ENCODE measurements at places on chromosomes 16 and 17.
A peak's percentile ranks its signal among the peaks of the same experiment; 100 is the strongest.

DNA sequence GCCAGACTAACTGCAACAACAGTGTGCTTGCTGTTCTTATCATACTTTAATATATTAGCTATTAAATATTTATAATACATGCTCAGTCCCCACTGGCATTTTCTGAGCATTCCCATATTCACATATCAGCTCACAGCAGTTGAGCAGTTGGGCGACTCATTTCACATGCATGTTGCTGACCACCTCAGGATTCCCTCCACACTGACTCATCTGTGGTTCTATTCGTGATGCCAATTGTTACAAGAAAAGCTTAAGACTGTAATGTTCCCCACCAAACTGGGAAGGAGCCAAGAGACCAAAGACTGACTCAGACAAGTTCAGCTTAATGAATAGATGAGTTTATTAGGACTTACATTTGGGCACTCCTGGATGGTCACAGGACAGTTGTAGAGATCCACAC is 100.3 kb upstream of the KIF2B start:
- DNase-seq: no peak

GRCh38 chr16:65572156-65572555 is 450.3 kb upstream of the CDH11 start:
- DNase-seq: no peak

DNA sequence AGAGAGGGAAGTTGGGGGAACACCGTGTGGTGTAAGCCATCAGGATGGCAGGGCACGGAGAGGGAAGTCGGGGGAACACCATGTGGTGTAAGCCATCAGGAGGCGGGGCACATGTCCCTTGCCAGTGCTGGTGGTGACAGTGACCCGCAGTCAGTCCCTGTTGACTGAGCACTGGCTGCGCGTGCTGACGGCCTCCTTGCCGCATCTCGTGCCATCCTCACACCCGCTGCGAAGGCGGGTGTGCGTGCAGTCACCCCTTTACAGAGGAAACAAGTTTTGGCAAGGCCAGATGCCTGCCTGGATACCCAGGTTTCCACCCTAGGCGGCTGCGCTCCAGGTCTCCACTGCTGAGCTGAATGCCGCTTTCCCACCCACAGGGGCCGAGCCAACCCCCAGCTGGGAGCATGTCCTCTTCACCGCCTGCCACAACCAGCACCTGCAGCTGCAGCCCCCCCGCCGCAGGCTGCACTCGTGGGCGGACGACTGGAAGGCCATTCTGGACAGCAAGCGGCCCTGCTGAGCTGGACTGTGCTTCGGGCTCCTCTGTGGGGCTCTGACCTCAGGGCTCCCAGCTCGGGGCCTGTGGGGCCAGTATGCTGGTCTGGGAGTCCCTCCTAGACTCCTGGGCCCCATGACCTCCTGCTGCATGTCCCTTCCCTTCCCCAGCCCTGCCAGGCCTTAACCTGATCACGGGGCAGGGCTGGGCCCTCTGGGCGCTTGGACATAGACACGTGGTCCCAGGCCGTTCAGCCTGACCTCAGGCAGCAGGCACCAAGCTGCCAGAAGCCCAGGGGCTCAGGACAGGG is 43.5 kb downstream of the NT5M start:
- no peak for DNase-seq

DNA sequence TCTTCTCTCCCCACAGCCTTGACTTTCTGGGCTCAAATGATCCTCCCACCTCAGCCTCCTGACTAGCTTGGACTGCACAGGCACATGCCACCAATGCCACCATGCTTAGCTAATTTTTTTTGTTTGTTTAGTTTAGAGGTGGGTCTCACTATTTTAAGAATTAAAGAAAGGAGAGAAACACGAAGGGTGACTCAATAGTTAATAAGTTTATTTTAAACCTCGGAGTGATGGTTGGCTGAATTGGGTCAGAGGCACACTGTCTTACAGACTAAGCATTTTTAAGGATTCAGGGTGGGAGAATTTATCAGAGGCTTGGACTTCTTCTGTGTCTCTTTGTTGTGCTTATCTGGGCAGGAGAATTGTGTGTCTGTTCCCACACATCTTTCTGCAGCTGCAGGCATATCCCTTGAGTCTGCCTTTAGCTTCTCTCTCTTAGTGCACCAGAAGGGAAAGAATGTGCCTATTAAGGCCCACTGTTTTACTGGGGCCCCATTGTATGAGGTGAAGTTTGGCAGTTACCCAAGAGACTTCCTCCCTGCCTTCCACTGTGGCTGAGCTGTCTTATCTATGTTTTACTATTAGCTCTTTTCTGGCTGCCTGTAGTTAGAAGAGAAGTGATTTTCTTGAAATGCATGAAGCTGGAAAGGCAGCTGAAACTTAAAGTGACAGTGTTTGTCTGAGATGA is 2172.0 kb downstream of the TP53TG3F start:
- no peak for DNase-seq

DNA sequence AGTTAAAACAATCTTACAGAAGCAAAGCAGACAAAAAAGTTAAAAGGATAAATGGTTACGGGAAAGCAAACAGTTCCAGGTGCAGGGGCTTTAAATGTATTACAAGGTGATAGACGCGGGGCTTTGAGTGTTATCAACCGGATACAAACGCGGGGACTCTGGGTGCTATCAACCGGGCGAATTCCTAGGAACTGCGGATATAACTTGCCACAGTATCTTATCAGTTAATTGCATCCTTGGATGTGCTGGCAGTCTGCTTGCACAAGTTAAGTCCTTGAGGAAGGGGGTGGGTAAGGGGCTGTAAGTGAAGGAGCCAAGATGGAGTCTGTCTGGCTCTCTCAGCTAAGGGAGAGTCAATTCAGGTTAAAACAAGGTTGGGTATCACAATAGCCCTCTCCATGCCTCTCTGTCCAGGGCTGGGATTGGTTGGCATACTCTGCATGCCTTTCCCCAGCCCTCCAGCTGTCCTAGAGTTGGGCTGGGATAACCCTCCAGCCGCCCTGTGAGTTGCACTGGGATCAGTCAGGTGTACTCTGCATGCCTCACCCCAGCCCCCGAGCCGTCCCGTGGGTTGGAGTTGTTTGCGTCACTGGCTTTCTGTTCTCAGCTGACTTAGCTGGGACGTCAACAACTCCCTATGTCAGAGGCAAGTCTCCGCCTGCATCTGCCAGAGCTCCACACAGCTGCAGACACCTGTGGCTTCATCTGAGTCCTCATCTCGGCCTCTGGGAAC is 40.9 kb downstream of the TMEM235 start:
- no peak for DNase-seq

DNA sequence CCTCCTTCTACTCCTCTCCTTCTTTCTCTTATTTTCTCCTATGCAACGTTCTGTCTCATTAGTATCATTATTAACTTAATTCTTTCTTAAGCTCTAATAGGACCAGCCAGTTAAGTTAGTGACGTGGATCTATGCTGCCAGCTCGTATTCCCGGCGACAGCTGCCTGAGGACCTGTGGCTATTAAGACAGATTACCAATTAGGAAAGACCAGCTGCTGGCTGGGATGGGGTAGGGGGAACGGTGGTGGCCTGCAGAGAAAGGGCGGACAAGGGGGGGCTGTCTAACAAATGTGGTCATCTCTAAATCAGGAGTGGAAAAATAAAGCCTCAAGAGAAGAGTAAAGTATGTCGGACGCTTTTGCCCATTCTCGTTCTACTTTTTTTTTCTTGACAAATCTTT is 770 bp upstream of the MYH3 start:
- DNase-seq: no peak

GRCh38 chr17:4960279-4960922 is 7.2 kb downstream of the SPAG7 start:
- DNase-seq: no peak

- no peak for DNase-seq
These were observed 47.1 kb downstream of the WSB1 start for GRCh38 chr17:27341041-27341471.

DNA sequence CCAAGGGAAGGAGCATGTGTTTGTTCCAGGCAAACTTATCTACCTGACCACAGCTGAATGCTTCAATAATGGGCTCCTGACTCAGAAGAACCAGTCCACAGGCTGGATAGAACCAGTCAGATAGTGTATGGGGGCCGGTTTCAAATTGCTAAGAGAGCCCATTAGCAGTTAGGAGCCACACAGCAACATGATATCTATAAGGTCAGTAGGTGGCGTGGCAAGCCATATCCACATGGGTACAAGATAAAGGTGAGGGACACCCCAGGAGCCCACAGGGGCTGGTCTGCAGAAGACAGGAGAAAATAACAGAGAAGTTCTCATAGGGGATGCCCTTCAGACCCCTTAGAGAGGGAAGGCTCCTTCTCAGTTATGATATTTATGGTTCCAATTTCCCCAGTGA is 31.6 kb upstream of the CDRT15 start:
- no peak for DNase-seq

DNA sequence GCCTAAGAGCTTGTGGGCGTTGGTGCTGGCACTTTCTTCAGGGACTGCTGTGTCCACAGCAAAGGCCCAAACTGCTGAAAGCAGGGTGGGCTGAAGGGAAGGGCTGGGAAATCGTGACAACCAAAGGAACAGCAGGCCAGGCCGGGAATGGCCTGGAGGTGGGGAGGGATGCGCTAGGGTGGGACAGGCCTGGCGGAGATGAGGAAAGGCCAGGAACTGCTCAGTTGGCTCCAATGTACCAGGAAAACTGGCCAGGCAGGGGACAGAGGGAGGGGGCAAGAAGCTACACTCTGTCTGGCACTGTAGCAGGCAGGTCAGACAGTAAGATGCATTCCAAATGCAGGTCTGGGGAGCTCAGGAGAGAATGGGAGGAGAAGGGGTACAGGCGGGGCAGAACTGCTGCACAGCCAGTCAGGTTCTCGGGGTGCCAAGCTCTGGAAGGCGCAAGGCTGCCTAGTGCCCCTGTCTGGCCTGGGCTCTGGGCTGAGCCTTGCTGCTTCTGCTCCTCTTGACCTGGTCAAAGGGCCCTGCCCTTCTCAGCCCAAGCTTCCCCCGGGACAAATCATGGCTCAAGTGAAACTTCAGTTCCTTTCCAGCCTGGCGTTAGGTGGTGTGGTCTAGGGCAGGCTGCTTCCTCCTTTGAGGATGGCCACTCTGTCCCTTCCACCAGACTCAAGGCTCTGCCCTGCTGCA is 7.3 kb downstream of the PNMT start:
- DNase-seq: no peak

- no peak for DNase-seq
These were observed 12.5 kb downstream of the SLC16A3 start for GRCh38 chr17:82241183-82241925.

- DNase-seq: peak; percentile 82
These were observed 1.3 kb upstream of the SOCS1 start for GRCh38 chr16:11257131-11257938.

GRCh38 chr16:23570992-23571632 is 13.6 kb downstream of the UBFD1 start:
- DNase-seq: no peak

DNA sequence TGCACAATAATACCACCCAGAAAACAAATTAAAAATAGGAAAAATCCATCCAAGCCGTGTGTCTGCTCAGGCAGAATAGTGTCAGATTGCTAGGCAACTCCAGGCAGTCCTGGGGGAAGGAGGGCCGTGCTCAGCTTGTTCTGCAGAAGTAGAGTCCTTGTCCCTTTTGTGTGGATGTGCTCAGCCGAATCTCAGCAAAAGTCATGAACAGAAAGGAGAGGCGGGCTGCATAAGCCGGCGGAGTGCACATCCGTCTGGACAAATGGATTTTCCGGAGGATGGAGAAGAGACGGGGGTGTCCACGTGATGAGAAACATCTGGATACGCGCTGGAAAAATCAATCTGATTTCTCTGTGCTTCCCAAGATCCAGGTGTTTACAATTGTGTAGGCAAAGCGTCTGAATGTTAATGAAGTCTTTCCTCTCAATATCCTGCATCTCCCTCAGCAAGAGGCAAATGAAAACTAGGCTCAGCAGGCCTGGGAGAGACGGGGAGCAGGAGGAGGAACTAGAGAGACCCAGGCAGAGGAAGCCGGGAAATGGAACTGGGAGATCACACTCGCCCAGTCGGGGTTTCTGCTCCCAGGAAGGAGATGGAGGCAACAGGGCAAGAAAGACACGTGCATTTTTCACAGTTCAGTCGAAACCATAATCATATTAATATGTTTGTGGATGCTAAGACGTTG is 7.7 kb upstream of the RBFOX3 start:
- no peak for DNase-seq

- DNase-seq: no peak
These were observed 10.2 kb downstream of the MYO18A start for GRCh38 chr17:29169806-29170591.

DNA sequence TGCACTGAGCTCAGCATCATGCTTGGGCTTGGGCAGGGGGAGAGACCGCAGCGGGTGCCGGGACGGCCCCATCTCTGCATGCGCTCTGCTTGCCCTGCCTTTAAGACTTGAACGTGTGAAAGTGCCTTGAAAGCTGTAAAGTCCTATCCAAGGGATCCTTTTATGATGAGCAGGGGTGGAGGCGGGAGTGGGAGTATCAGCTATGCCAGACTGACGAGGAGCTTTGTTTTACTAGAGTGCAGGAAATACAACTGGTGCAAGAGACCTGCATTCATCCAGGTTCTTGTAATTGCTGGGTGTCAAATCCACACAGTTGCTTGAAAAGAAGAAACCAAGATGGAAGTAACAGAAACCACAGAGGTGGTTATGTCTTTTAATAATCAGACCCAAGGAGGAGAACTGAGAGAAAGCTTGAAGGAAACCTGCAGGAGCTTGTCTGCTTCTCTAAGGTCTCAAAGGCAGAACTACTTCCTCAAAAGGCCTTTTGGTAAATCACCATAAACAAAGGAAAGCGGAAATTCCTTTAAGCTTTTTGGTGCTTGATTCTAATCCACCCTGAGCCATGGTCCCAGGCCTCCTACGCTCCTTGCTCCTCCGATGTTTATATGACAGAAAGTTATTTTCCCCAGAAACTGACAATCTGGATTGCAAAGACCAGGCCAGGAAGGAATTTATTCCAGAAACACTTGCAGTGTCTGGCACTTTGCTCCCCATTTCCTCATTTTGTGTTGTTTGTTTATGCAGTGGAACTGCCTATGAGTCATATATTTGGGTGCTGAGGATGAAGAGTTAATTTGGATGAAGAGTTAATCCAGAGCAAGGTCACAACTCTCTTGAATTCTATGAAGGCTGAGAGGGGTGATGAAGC is 51.3 kb upstream of the FBXO47 start:
- DNase-seq: no peak

DNA sequence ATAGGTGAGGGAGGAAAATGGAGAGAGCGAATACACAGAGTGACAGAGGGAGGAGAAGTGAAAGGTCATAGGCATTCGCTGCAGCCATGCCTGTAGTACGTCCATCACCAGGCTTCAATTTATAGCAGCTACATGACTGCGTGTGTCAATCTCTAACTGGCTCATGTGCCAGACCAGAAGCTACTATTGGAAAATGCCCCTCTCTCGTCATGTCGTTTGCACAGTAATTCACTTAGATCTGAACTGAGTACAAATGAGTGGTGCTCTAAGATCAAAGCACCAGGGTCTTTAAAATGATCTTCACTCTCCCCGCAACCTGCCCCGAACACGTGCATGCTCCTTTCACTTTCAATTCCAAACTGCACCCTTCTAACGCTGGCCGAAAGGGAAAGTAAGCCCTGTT is 51.3 kb downstream of the ADCY9 start:
- DNase-seq: peak; percentile 5

DNA sequence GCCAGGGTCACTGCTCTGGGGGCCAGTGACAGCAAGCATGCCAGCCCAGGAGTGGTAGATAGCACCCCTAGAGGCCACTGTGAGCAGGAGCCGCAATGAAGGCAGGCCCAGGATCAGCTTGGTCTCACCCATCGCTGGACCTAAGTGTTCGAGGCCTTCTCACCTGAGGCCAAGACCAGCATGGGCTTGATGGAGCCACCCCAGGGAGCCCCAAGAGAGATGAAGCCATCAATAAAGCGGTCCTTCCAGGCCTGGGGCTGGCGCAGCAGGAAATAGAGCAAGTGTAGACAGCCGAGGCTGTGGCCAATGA is 1.8 kb downstream of the LCAT start:
- DNase-seq: no peak

GRCh38 chr16:12708266-12708665 is 95.4 kb downstream of the CPPED1 start:
- no peak for DNase-seq

All from NCI-H1417 (cell line).